ENCODE measurements at places on chromosomes 12 and 14. TPM values are rescaled to one million over a fixed set of nuclear protein-coding genes. Genes with fewer than 3 reads are reported as not detected.

DNA sequence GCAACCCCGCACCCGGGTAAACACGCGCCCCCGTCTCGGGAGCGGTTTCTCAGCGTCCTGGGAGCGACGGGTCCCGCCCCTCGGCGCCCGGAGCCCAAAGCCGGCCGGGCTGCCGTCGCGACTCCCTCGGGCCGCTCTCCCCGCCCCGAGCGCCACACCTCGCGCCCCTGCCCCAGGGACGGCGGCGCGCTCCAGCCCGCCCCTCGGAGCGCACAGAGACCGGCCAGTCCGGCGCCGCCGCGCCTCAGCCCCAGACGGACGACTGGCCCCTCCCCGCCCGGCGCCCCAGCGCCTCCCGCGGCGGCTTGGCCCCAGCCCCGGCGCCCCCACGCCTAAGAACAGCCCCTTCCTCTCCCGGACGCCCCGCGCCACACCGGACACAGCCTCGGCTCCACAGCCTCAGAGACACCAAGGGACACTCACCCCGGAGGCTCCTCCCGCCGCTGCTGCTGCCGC is 411 bp downstream of the BTBD7 start:
- H3K27me3 ChIP-seq: no peaks in the 10 kb centered on the region
- peak overlapping the region; percentile 91 for H3K4me3 ChIP-seq
- no peaks in the 10 kb centered on the region for H3K36me3 ChIP-seq
- DNase-seq: peak; percentile 74
- H3K27ac ChIP-seq: peak overlapping the region; percentile 97
- H3K4me1 ChIP-seq: peaks cover 30% of the 10 kb centered on the region

DNA sequence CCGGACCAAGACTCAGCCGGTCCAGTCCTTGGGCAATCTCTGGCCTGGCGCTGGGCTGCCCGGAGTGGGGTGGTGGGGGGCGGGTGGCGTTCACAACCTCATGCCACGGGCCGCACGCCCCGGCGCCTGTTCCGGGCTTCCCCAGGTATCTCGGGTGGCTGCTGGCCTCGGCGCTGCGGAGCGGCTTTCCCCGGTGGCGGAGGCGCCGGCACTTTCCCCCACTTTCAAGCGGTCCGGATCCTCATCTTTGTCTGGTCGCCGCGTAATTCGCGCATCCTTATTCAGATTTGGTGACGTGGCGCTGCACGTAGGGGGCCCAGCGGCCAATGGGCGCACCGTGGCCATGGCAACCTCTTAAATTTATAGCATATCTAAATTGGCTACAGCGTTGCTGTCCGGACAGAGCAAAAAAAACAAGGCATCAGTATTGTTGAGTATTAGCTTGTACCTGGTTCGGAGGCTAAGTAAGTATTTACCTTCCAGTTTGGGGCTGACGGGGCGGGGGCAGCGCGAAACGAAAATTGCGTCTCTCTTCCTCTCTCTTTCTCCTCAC is at the start of gene LHX5:
TSS of gene LHX5 (minus strand) at position 253 of the 553 bp plus-strand sequence. CDS start 373 bp downstream, outside the sequence.
- H3K4me3 ChIP-seq: no peak within 1 kb of the TSS
- H3K4me1 ChIP-seq: peaks cover 6% of the 10 kb centered on the region
- H3K36me3 ChIP-seq: no peaks in the 10 kb centered on the region
- no peak within 1 kb of the TSS for H3K27ac ChIP-seq
- no peak for DNase-seq

GRCh38 chr14:99850709-99851108 is 57.5 kb downstream of the EML1 start:
- no peaks in the 10 kb centered on the region for H3K4me1 ChIP-seq
- no peak overlapping the region for H3K27ac ChIP-seq
- H3K4me3 ChIP-seq: no peak overlapping the region
- H3K27me3 ChIP-seq: peaks cover 8% of the 10 kb centered on the region
- peaks cover 11% of the 10 kb centered on the region for H3K36me3 ChIP-seq

DNA sequence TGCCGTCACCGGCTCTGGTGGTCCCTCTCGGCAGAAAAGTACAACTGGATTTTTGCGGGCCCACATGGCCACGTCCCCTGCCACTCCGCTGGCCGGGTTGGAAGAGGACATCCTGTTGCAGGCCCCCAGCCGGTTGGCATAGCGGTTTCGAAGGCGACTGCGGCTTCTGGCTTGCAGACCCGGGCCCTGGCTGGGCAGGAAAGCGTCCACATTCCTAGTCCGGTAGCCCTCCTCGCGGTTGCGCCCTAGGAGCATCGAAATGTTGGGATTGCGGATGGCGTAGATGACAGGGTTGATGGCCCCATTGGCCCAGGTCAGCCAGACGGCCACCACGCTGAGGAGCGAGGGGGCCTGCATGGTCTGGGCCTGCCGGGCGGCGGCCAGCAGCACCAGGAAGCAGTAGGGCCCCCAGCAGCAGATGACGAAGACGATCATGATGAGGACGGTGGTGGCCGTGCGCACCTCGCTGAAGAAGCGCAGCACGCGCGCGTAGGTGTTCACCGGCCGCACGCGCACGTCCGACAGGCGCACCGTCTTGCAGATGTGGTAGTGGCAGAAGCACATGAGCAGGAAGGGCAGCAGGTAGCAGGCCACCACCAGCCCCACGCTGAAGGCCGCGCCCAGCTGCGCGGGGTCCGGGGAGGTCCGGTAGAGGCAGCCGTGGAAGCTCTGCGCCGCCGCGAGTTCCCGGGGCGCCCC is 1.2 kb downstream of the GPR135 start:
- H3K27ac ChIP-seq: no peak overlapping the region
- peaks cover 6% of the 10 kb centered on the region for H3K4me1 ChIP-seq
- H3K36me3 ChIP-seq: peaks cover 7% of the 10 kb centered on the region
- peaks cover 25% of the 10 kb centered on the region for H3K27me3 ChIP-seq

DNA sequence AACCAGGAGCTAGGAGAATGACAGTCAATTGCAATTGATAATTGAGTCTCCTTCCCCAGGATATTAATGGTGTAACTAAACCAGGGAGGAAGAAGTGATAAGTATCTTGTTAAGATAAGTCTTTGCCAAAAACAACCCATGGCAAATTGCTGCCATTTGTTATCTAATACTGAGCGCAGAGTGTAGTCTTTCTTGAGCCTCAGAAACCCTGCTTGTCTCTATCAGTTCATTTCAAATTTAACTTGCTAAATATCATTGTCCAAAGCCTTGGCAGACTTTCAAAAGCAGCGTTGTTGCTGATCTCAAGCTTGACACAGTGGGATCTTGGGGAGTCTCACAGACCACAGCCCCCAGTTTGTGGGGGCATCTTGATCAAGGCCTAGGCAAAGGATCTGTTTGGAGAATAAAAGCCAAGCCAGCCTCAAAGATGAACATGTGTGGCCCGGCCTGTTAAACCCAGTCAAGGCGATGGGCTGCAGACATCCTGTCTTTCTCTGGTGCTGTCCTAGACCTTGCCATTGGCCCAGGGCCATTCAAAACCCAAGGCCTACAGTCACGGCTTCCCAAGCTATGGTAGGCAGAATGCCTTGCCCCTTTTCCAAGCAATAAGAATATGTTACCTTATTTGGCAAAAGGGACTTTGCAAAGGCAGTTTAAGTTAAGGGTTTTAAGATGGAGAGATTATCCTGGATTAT is 164.2 kb downstream of the CHST11 start:
- peaks cover 81% of the 10 kb centered on the region for H3K27me3 ChIP-seq
- no peak overlapping the region for H3K27ac ChIP-seq
- H3K4me3 ChIP-seq: no peak overlapping the region

GRCh38 chr12:54146506-54147145 is 42.2 kb downstream of the SMUG1 start:
- peaks cover 83% of the 10 kb centered on the region for H3K4me1 ChIP-seq
- no peaks in the 10 kb centered on the region for H3K36me3 ChIP-seq
- peak overlapping the region; percentile 33 for H3K27ac ChIP-seq
- H3K27me3 ChIP-seq: peaks cover 14% of the 10 kb centered on the region
- H3K4me3 ChIP-seq: no peak overlapping the region
- DNase-seq: no peak

DNA sequence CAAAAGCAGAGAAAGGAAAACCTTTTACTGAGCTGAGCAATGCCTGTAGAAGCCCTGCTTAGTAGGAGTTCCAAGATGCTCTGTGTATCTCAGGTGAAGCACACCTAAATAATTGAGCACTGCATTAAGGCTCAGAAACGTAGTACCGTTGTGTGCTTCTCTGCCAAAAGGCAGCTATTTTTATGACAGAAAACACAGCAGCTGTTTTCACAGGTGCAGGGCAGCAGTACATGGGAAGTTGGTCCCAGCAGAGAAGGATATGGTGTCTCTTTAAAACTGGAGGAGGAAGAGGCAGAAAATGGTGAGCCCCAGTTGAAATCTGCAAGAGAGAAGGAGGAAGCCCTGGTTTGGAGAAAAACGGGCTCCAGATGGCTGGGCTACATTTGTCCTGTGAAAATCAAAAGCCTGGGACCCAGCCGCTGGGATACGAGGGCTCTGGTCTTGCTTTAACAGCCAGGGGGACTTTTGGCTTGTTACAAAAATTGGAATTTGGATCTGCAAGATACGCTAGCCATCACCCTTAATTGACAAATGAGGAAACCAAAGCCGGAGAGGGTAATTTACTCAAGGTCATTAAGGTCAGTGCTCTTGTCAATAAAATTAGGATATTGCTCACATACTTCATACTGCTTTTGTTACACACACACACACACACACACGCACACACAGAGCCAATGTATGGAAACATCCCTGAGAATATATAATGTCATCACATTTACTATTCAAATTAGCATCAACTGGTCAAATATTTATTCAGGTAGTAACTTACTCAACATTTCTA is 27.3 kb downstream of the SPRING1 start:
- H3K27me3 ChIP-seq: peaks cover 23% of the 10 kb centered on the region
- no peak overlapping the region for H3K4me3 ChIP-seq
- H3K36me3 ChIP-seq: no peaks in the 10 kb centered on the region
- peaks cover 24% of the 10 kb centered on the region for H3K4me1 ChIP-seq

GRCh38 chr12:108078428-108078827 is 50.7 kb upstream of the WSCD2 start:
- H3K27me3 ChIP-seq: peaks cover 51% of the 10 kb centered on the region
- no peak overlapping the region for H3K27ac ChIP-seq
- H3K4me1 ChIP-seq: no peaks in the 10 kb centered on the region
- no peaks in the 10 kb centered on the region for H3K36me3 ChIP-seq
- H3K4me3 ChIP-seq: no peak overlapping the region

DNA sequence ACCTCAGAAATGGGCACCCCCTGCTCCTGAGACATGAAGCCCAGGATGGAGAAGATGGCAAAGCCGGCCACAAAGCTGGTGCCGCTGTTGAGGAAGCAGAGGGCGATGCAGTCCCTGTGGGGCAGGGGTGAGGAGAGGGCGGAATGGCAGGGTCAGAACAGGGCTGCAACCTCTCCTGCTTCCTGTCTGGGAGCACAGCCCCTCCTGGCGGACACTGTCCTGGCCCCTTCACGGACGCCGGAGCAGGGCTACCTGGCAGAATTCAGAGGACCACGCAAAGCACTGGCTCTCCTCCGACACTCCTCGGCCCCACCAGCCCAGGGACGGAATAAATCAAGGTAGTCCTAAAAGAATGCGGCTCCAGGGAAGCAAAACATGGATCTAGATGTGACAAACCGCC is 12.4 kb upstream of the SLC6A12 start:
- no peak overlapping the region for H3K4me3 ChIP-seq
- H3K4me1 ChIP-seq: no peaks in the 10 kb centered on the region
- no peak for DNase-seq

DNA sequence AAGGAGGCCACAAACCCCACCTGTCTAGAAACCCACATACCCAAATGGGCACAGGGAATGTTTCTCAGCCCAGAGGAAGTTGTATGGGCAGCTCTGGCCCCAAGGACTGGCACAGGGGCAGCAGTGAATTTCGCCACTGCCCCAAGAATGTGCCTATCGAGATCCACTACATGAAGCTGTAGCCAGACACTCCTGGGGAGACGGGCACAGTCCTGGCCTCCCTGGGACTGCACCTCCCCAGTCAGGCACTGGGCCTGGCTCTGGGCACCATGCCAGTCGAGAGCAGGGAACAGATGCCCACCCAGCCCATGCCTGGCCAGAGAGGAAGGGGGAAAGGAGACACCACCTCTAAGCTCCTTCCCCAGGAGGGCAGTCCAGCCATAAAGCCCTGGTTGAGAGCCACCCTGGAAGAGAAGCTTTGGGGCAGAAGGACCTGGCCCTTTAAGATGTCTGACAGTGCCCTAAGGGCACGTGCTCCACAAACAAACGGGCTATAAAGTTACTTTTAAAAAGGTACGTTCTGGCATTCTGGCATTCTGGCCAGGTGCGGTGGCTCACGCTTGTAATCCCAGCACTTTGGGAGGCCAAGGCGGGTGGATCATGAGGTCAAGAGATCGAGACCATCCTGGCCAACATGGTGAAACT is 8.4 kb downstream of the ADCY6 start:
- H3K27ac ChIP-seq: peak overlapping the region; percentile 64
- DNase-seq: no peak
- peaks cover 3% of the 10 kb centered on the region for H3K4me1 ChIP-seq
- peaks cover 9% of the 10 kb centered on the region for H3K36me3 ChIP-seq
- H3K4me3 ChIP-seq: no peak overlapping the region

- H3K4me3 ChIP-seq: no peak overlapping the region
- H3K27ac ChIP-seq: peak overlapping the region; percentile 18
- DNase-seq: no peak
- no peaks in the 10 kb centered on the region for H3K36me3 ChIP-seq
Measured at GRCh38 chr12:102521662-102522277, 41.4 kb upstream of the IGF1 start.

- no peak overlapping the region for H3K4me3 ChIP-seq
- H3K4me1 ChIP-seq: peaks cover 53% of the 10 kb centered on the region
- no peaks in the 10 kb centered on the region for H3K27me3 ChIP-seq
- H3K36me3 ChIP-seq: no peaks in the 10 kb centered on the region
- peak overlapping the region; percentile 0 for H3K27ac ChIP-seq
Measured at GRCh38 chr12:88575361-88575970, 4.8 kb downstream of the KITLG start.

GRCh38 chr12:99769396-99769980 is 121.9 kb downstream of the GARIN6 start:
- H3K36me3 ChIP-seq: no peaks in the 10 kb centered on the region
- DNase-seq: no peak
- no peak overlapping the region for H3K27ac ChIP-seq
- no peaks in the 10 kb centered on the region for H3K27me3 ChIP-seq
- no peak overlapping the region for H3K4me3 ChIP-seq

The LRP1-AS gene
- total RNA-seq: not detected

The APOF gene
- not detected for total RNA-seq

The RIMBP2 gene
- 8.3 TPM for total RNA-seq

The NKX2-8 gene
- total RNA-seq: not detected

The CELA1 gene
- not detected for total RNA-seq

The TRHDE gene
- 1.4 TPM for total RNA-seq

The TEX52 gene
- total RNA-seq: not detected

The NINJ2 gene
- 0.69 TPM for total RNA-seq

The OR4K14 gene
- total RNA-seq: not detected

The BEGAIN gene
- total RNA-seq: 5.1 TPM

The EIF2B1 gene
- 50.0 TPM for total RNA-seq

The TROAP gene
- 30.8 TPM for total RNA-seq

The ETFBKMT gene
- total RNA-seq: 2.6 TPM

Data from mesothelial cell of epicardium (in vitro differentiated cells).